ENCODE measurements at places on chromosomes 6 and 20. TPM values are rescaled to one million over a fixed set of nuclear protein-coding genes. Genes with fewer than 3 reads are reported as not detected.

SLCO4A1 gene
- 0.43 TPM for total RNA-seq

CAGE1 gene
- total RNA-seq = 0.30 TPM

TFAP2A gene
- 2.1 TPM for total RNA-seq

KHDRBS2 gene
- not detected for total RNA-seq

- peak; percentile 62 for DNase-seq
- peak overlapping the region; percentile 15 for H3K27ac ChIP-seq
- H3K27me3 ChIP-seq = no peaks in the 10 kb centered on the region
These were observed 8.1 kb downstream of the SYNJ2 start for GRCh38 chr6:157989541-157990289.

GRCh38 chr6:159508931-159509330 lies 184.1 kb downstream of the SOD2 start:
- no peaks in the 10 kb centered on the region for H3K36me3 ChIP-seq
- H3K4me1 ChIP-seq = no peaks in the 10 kb centered on the region
- H3K27ac ChIP-seq = no peak overlapping the region

- H3K36me3 ChIP-seq = no peaks in the 10 kb centered on the region
- no peak overlapping the region for H3K27ac ChIP-seq
- no peak overlapping the region for H3K4me3 ChIP-seq
- DNase-seq = no peak
These were observed 66.2 kb upstream of the SLCO4A1 start for GRCh38 chr20:62575976-62576722.

DNA sequence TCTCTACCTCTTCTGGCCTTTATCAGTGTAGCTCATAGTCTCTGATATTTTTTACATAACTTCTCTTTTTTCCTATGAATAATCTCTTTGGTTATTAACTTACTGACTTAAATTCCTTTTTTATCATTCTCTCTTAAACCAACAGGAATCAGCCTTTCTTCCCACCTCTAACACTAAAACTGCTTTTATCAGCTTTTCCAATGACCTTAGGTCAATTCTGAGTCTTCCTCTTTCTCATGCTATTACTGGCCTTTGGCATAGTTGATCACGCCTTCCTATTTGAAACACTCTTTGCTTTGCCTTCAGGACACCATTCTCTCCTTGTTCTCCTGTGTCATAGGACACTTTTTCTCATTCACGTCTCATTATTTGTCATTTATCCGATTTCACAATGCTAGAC lies 8.1 kb upstream of the HINT3 start:
- DNase-seq = no peak
- H3K27ac ChIP-seq = no peak overlapping the region
- H3K36me3 ChIP-seq = no peaks in the 10 kb centered on the region
- peaks cover 29% of the 10 kb centered on the region for H3K4me1 ChIP-seq
- H3K27me3 ChIP-seq = no peaks in the 10 kb centered on the region
- no peak overlapping the region for H3K4me3 ChIP-seq

DNA sequence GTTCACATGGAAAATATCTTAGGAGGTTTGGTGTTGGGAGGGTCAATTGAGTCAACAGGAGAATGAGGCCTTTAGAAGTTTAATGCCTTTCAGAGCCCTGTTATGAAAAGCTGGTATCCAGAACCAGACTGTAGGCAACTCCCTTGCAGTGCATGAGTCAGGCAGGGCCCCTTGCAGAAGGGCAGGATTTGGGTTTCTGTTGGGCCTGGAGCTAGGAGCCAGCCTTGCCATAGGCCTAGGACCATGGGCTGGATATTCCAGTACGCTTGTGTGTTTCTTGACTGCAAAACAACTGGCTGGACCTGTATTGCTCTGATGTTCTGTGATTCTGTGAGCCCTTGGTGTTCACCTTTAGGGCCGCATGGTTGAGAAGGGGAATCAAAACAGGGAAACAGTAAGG lies 350.9 kb upstream of the PRND start:
- no peaks in the 10 kb centered on the region for H3K36me3 ChIP-seq
- H3K4me3 ChIP-seq = no peak overlapping the region
- DNase-seq = no peak
- no peak overlapping the region for H3K27ac ChIP-seq
- H3K27me3 ChIP-seq = peaks cover 4% of the 10 kb centered on the region

GRCh38 chr6:66421570-66421969 lies 714.5 kb upstream of the EYS start:
- no peaks in the 10 kb centered on the region for H3K4me1 ChIP-seq
- H3K4me3 ChIP-seq = no peak overlapping the region
- DNase-seq = no peak
- H3K27me3 ChIP-seq = no peaks in the 10 kb centered on the region
- no peak overlapping the region for H3K27ac ChIP-seq
- no peaks in the 10 kb centered on the region for H3K36me3 ChIP-seq

- H3K4me1 ChIP-seq = no peaks in the 10 kb centered on the region
- no peaks in the 10 kb centered on the region for H3K36me3 ChIP-seq
- no peaks in the 10 kb centered on the region for H3K27me3 ChIP-seq
- no peak overlapping the region for H3K27ac ChIP-seq
- DNase-seq = peak; percentile 26
These were observed 42.2 kb downstream of the GFOD1 start for GRCh38 chr6:13445005-13445743.

DNA sequence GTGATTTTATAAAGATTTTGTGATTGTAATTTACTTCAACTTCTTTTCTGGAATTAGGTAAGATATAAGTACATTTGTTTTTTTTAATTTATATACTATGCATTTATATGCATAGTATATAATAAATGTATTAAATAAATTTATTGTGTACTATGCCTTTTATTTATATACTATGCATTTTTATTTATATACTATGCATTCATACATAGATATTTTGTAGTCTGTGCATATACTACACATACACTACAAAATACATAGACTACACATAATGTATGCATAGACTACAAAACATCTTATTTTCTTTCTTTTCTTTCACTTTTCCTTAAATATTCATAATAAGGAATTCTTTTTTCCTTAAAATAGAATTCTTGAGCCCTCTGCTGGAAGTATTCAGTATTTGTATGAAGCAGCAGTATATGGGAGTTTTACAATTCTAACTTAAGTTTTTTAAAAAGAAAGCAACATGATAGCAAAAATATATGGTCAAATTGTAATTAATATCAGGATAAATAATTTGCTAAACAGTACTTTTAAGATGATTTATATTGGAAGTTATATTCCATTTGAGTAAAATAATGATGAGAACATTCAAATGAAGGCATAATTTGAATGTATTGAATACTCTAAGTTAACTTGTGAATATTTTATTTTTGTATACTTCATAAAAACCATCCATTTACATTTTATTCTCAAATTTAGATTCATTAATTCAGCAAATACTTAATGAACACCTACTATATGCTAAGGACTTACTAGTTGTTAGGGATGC lies 129.3 kb downstream of the KLHL32 start:
- peak; percentile 2 for DNase-seq
- H3K27me3 ChIP-seq = no peaks in the 10 kb centered on the region
- no peaks in the 10 kb centered on the region for H3K36me3 ChIP-seq

GRCh38 chr20:4383961-4384360 lies 337.7 kb upstream of the PRND start:
- H3K4me1 ChIP-seq = no peaks in the 10 kb centered on the region
- H3K27me3 ChIP-seq = peaks cover 3% of the 10 kb centered on the region
- H3K27ac ChIP-seq = no peak overlapping the region
- H3K4me3 ChIP-seq = no peak overlapping the region
